ENCODE measurements at places on chromosomes 16 and 17.

DNA sequence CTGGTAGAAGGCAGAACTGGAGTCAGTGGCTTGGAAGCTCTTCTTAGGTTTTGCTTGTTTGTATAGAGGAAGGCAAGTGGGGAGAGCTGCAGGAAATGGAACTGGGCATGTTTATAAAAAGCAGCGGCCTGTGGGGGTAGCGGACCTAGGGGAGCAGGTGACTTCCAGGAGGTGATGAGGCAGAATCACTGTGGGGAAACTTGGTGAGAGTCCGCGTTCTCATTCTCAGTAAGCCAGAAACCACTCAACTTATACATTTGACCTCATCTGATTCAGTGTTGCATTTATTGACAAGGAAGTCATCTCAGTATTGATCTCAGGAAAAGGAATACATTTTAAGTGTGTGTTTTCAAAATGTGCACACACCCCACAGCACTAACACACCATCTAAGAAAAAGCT lies 299.8 kb downstream of the CNTNAP4 start:
- DNase-seq = no peak

DNA sequence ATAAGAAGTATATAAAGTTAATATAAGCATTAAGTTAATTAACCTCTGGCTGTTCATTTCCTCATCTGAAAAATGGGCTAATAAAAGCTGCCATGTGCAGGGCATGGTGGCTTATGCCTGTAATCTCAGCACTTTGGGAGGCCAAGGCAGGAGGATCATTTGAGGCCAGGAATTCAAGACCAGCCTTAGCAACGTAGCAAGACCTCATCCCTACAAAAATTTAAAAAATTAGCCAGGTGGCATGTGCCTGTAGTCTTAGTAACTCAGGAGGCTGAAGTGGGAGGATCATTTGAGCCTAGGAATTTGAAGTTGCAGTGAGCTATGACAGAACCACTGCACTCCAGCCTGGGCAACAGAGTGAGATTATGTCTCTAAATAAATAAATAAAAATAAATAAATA lies 40.6 kb upstream of the MMD start:
- no peak for DNase-seq

DNA sequence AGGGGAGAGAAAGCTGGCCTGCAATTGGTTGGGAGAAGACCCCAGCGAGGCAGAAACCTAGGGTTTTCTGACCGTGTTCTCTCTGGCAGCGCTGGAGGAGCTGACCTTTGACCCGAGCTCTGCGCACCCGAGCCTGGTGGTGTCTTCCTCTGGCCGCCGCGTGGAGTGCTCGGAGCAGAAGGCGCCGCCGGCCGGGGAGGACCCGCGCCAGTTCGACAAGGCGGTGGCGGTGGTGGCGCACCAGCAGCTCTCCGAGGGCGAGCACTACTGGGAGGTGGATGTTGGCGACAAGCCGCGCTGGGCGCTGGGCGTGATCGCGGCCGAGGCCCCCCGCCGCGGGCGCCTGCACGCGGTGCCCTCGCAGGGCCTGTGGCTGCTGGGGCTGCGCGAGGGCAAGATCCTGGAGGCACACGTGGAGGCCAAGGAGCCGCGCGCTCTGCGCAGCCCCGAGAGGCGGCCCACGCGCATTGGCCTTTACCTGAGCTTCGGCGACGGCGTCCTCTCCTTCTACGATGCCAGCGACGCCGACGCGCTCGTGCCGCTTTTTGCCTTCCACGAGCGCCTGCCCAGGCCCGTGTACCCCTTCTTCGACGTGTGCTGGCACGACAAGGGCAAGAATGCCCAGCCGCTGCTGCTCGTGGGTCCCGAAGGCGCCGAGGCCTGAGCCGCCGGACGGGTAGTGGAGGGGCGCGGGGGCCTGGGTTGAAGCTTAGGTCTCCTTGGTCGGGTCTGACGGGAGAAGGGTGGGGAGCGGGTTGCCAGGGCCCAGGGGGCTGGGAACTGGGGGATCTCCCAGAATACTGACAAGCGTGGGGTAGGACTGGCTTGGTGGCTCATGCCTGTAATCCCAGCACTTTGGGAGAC lies 7.4 kb upstream of the PYDC1 start:
- DNase-seq = no peak

- DNase-seq = no peak
Observed at GRCh38 chr17:48328457-48328856, 101.6 kb downstream of the SKAP1 start.

DNA sequence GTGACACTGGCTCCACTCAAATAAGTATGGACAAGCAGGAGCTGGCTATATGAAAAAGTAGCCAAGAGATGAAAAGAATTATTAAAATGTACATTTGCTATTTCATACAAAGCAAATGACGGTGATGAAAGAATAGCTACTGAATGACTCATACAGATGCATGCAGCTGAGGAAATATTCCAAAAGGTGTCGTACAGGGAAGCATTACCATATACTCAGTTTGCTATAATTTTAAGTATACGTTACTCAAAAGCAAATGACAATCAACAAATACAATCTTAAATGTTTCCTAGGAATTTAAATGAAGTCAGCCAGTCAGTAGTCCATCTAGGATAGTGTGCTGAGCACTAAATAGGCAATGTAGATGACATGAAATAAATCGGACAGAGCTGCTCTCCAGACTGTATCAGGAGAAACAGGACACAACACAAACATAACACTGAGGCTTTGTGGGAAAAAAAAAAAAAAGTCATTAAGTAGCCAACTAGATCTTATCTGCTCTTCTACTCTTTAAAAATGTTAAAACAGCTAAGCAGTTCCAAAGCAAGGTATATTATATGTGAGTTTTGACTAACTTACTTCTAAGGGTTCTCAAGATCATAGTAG lies 65.0 kb downstream of the NCOR1 start:
- DNase-seq = peak; percentile 7

GRCh38 chr17:20063665-20064648 lies 54.8 kb downstream of the SPECC1 start:
- DNase-seq = peak; percentile 97

DNA sequence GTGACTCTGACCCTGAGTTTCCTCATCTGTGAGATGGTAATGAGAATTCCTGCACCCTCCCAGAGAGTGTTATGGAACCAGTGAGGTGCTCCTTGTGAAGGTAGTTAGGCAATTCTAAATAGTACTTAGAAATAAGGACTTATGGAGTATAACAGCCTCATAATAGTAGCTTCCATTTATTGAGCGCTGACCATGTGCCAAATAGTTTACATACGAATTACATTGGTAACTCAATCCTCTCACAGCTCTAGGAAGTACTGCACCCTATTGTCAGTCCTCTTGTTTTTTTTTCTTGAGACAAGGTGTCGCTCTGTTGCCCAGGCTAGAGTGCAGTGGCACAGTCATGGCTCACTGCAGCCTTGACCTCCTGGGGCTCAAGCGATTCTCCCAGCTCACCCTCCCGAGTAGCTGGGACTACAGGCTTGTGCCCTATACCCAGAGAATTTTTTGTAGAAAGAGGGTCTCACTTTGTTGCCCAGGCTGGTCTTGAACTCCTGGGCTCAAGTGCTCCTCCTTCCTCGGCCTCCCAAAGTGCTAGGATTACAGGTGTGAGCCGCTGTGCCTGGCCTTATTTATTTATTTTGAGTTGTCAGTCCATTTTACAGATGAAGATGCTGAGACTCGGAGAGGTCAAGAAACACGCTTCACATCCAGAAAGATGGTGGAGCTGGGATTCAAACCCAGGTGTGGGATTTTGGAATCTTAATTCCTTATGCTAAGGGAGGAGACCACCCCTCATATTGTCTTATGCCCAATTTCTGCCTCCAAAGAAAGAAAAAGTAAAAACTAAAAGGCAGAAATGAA lies 2.9 kb downstream of the TNS4 start:
- DNase-seq = no peak

DNA sequence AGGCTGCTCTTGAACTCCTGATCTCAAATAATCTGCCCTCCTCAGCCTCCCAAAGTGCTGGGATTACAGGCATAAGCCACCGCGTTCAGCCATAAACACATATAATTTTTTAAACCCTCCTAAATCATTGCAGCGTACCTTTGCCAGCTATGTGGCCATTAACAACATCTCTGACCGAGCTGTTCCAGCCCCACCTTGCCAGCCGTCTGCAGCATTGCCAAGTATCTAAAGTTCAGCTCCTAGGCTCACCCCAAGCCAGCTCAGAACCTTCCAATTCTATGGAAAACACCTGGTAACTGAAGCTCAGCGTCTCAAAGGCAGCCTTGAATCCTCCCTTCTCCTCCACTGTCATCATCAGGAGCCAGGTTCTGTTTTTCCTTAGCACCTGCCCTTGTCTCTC lies 5.1 kb upstream of the MEIOB start:
- DNase-seq = no peak

GRCh38 chr16:87733190-87733589 lies 32.6 kb downstream of the KLHDC4 start:
- no peak for DNase-seq

- no peak for DNase-seq
Observed at GRCh38 chr16:78317564-78318240, 218.2 kb downstream of the WWOX start.
